ENCODE measurements at places on chromosomes 7 and 10. TPM values are rescaled to one million over a fixed set of nuclear protein-coding genes. Genes with fewer than 3 reads are reported as not detected.

The TDRD1 gene
- total RNA-seq: 0.37 TPM

The CDK1 gene
- total RNA-seq: 1.3 TPM

The AKR1D1 gene
- total RNA-seq: not detected

The CFAP70 gene
- 1.9 TPM for total RNA-seq

The CYP2C19 gene
- total RNA-seq: not detected

The ATG9B gene
- total RNA-seq: 31.8 TPM

The CPEB3 gene
- 3.4 TPM for total RNA-seq

The SEC61A2 gene
- 13.9 TPM for total RNA-seq
